ENCODE measurements at places on chromosomes 7 and 10. TPM values are rescaled to one million over a fixed set of nuclear protein-coding genes. Genes with fewer than 3 reads are reported as not detected.

OR2A5 gene
- not detected for total RNA-seq

HOXA1 gene
- total RNA-seq = 0.54 TPM

CYP2C8 gene
- not detected for total RNA-seq

ARHGEF5 gene
- total RNA-seq = 0.45 TPM

SGMS1 gene
- total RNA-seq = 39.2 TPM

HGF gene
- total RNA-seq = 4.0 TPM

CROT gene
- 7.6 TPM for total RNA-seq

ACHE gene
- total RNA-seq = 0.18 TPM
